ENCODE measurements at places on chromosomes 1 and 21.

DNA sequence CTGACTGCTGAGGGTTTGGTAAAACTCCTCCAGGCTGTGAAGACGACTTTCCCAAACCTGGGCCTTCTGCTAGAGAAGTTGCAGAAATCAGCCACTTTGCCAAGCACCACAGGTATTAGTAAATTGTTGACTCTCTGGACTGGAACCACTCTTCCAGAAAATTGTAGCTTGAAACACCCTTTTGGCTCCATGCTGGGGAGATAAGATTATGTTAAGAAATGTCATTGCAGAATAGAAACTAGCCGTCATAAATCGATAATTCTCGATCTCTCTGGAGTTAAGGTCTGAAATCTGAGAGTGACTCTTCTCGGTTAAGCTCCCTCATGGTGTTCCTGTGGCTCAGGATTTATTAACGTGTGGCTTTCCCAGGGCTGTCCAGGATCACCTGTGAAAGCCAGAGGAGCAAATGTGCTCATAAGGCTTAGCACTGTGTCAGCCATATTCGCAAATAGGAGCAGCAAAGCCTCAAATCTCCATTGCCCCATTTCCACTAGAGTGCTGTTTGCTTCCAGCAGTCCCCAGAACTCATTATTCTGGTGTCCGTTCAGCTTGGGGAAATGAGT is 54.6 kb downstream of the ZBTB40 start:
- no peak for DNase-seq

- no peak for DNase-seq
Measured at GRCh38 chr1:167524651-167525050, 6.3 kb upstream of the CD247 start.

DNA sequence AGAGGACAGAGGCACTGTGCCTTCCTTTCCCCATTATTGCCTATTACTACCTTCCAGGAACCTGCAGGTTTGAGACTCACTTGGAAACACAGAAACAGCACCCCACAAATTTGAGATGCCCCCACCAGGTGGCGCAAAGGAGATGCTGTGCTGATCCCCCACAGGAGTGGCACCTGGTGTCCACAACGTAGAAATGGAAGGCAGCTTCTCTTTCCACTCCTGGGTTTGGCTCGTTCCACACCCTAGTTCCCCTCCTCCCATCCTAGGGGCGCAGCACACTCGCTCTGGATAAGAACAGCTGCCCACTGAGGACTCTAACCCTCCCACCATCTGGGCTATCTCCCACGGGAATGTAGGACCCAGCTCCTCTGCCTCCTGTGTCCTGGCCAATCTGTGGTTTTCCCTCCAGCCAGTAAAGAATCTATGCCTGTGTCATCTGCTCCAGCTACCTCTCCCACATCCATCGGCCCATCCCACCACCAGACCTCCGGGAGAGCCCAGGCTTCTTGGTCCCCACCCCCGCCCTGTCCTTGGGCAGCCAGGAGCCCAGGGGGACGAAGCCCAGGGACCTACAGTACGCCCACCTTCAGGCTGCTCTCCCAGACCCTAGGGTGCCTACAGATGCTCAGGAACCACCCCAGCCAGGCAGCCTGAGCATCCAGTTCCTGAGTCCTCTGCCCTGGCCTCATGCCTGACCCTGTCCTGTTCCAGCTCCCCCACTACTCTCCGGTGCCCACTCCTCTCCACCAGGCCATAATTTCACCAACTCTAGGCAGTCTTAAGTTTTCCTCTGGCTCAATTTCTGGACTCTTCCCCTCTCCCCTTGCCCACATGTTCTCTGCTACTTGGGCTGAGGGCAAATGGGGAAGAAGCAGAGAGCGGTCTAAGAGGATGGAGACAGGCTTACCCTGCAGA is 549 bp downstream of the THBS3 start:
- DNase-seq: peak; percentile 89

GRCh38 chr1:87853576-87854351 is 525.1 kb downstream of the LMO4 start:
- DNase-seq: no peak

GRCh38 chr1:10835421-10835820 is 39.0 kb upstream of the CASZ1 start:
- DNase-seq: no peak

DNA sequence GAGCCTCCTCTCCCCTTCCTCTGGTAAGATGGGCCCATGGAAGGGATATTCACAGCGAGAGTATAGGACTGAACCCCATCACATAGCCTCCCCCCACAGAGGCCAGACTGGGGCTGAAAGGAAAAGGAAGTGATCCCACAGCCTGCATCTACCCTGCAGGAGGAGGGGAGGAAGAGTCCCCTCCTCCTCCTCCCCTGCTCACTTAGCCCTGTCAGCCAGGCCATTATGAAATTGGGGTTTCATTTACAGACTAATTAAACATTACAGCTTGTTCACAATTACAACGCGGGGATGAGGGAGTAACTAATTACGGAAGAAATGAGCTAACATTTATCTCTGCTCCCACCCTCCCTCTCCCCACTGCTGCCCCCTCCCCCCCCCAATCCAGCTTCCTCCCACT is 25.4 kb downstream of the DMAP1 start:
- no peak for DNase-seq

DNA sequence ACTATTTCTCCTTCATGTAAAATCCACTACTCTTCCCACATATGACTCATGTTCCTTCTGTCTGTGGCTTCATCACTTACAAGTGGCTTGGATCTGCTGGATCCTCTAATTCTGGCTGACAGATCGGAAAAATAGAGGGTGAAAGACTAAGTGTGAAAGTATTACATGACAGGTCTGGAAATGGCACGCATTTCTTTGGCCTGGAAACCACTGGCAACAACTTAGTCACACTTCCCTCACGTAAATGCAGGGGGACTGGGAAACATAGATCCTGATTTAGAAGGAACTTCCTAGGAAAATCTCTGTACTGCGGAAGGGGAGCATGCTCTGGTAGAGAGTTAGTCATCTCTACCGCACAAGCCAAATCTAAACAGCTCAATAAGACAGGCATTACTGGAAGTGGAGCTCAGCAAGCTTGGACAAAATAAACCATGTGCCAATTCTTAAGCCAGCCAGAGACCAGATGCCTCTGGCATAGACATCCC is 305.4 kb upstream of the PTBP2 start:
- DNase-seq: no peak

DNA sequence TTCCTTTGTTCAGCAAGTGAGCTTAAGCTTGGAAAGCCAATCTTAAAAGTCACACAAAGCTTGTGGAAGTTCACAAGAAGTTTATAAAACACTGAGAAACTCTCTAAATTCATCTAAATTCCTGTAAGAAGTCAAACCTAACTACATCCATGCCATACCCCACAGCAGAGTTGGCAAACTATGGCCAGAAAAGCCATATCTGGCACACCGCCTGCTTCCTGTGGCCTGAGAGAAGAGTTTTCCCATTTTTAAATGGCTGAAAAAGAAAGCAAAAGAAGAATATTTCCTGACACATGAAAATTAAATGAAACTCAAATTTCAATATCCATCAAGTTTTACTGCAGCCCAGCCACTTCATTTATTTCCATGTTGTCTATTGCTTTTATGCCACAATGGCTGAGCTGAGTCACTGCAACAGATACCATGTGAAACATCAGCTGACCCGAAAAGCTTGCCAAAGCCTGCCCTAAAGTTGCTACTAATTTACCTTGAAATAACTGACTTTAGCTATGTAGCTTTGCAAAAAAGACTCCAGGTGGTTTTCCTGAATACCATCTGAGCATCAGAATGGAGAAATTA is 237.1 kb downstream of the SLC45A1 start:
- peak; percentile 31 for DNase-seq

DNA sequence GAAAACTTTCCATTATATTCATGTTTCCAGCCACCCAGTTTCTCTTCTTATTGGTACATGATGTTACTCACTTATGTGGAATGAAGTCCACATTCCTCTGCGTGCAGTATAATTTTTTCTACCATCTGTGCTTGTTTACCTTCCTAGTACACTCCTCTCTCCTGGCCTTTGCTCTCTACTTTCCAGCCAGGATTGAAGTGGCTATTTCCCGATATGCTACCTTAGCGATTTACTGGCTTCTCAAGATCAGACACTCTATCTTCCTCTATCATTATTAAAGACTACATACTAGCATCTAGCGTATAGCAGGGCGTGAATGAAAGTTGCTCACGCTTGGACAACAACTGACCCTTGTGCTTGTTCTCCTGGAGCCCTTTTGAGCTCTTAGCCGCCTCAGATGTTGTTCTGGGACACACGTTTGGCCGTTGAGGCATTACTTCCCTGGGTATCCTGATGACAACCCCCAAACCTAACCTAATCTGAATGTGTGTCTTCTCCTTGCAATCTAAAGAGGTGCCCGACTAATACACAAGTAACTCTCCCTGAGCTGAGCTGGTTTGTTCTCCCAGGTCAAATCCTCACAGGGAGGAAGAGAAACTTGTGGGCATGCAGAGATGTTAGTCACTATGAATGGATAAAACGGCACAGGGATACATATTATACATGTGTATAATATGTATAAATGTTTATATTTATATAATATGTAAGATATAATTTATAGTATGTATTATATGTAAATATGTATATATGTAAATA is 13.4 kb upstream of the MTARC2 start:
- DNase-seq: no peak

GRCh38 chr1:85314726-85315125 is 38.3 kb upstream of the BCL10 start:
- DNase-seq: no peak

GRCh38 chr1:173280899-173281660 is 73.9 kb upstream of the TNFSF4 start:
- DNase-seq: no peak

GRCh38 chr1:182596934-182597333 is 7.3 kb downstream of the RGS16 start:
- no peak for DNase-seq

GRCh38 chr1:110084227-110085078 is 14.0 kb upstream of the ALX3 start:
- DNase-seq: no peak

DNA sequence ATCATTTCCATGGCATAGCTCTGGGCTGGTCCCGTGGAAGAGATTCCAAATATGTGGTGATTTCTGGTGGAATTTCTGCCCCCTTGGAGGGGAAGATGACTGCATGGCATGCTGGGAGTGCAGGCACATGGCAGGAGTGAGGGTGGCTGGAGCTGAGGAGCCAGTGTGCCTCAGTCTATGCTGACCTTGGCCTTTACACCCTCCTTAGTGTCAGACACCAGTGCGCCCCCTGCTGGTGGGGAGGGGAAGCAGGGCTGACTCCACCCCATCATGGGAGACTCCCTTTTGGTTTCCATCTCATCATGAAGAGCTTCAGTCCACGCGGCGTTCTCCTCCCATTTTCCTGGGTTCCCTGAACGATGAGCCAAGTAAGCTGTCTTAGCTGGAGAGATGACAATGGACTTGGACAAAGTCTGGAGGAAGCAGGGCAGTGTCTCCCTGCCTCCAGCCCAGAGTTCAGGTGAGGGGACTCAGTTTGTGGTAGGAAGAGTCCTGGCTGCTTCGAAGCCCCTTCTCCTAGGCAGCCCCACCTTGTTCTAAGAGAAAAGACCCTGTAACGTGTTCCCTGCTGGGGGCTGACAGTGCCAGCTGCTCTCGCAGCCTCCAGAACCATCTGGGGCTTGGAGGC is 10.3 kb downstream of the ALX3 start:
- peak; percentile 82 for DNase-seq

- no peak for DNase-seq
Measured at GRCh38 chr1:118154220-118154619, 30.8 kb downstream of the SPAG17 start.

DNA sequence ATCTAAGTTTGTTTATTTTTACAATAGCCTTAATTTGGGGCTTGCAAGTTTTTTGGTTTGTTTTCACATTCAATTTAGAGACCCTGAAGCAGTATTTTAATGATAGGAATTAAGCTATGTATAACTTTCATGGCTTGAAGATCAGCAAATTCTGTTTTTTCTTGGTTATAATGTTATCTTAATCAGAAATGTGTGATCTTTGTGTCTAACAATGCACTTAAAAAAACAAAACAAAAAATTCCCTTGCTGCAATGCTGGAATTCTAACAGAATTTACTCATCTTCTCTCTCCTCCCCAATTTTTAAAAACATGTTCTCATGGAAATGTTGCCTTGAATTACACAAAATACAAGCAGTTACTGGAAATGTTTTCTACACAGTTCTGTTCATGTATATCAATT is 113.1 kb downstream of the OLFML2B start:
- DNase-seq: no peak

GRCh38 chr1:84892705-84893618 is at the start of gene LPAR3:
Gene LPAR3, minus strand, starts transcription at chr1:84893206. Its CDS starts 27,086 bp downstream, at chr1:84866120.
- DNase-seq: no peak

DNA sequence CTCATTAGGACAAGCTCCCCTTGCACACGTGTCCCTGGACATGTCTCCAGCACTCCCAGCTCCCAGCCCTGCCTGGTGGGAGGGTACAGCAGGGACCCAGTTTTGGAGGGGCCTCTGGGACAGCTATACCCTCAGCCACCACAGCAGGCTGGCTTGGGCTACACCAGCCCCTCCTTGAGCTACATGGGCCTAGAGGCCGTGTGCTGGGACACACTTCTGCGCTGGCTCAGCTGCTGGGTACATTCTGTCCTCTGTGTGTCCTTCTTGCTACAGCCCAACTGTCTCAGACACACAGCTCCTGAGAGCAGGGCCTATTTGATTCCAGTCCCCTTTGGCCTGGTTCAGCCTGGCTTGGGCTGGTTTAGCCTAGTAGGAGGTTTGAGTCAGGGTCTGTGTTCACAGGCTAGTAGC is 26.7 kb downstream of the DMAP1 start:
- no peak for DNase-seq

- DNase-seq: no peak
Measured at GRCh38 chr1:46552357-46553237, 1.1 kb upstream of the KNCN start.

Data from hematopoietic multipotent progenitor cell treated with erythropoietin and hydrocortisone succinate and interleukin-3 and kit ligand, for 15 days (in vitro differentiated cells).